ENCODE measurements at places on chromosomes 3 and 15.
A peak's percentile ranks its signal among the peaks of the same experiment; 100 is the strongest.

- DNase-seq = no peak
Measured at GRCh38 chr3:181486141-181486885, 225.4 kb upstream of the SOX2 start.

- no peak for DNase-seq
Measured at GRCh38 chr3:72185549-72186399, 400.8 kb upstream of the PROK2 start.

DNA sequence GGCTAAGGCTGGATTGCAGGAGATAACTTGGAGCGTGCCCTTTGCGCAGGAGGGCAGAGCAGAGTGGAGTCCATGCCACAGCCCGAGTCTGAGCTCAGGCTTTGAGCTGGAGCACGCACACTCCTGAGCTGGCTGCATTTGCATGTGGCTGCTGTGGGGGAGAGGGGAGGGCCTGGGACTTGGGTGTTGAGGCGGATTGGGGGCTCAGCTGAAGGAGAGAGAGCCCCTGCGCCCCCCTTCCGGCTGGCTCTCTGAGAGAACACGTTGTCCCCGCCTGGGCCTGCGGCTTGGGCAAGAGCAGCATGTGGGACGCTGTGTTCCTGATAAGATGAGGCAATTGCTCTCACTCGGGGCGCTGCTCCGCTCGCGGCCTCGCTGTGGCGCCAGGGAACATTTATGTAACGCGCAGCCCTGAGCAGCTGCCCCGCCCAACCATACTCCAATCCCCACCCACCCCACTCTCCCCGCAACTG, 39.1 kb downstream of the KLF13 start:
- DNase-seq = peak; percentile 50

DNA sequence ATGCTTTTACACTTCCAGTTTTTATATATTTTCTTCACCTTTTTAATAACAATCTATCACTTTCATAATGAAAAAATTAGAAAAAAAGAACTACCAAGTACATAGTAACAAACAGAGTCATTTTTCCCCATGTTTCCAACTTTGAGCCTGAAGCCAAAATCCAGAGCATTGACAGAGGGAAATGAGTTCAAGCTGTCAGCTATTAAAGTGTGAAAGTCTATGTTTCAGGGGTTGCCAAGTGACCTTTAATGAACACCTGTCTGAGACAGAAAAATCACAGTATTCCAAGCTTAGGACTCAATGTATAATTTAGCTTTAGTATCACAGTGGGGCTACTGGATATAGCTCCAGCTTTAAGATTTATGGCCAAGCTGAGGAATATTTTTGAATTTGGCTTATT, 128.3 kb upstream of the GADL1 start:
- no peak for DNase-seq

GRCh38 chr3:185939721-185940120, 1.9 kb upstream of the TRA2B start:
- no peak for DNase-seq

DNA sequence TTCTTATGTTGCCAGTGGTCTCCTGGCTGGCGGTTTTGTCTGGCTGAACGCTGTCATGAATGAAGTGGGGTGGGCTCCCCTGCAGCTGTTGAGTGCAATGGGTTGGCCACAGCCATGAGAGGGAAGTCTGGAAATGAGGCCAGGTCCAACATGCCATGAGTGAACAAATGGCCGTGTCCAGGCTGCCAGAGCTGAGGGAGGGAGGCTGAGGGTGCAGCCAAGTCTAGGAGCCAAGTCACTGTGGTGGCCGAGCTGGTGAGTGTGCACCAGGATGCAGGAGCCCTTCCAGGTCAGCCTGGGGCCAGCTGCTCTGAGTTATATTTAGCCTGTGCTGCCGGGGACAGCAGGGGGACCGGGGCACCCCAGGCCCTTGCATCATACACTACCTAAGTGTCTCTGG, 24.7 kb upstream of the PRR23E start:
- DNase-seq = no peak

DNA sequence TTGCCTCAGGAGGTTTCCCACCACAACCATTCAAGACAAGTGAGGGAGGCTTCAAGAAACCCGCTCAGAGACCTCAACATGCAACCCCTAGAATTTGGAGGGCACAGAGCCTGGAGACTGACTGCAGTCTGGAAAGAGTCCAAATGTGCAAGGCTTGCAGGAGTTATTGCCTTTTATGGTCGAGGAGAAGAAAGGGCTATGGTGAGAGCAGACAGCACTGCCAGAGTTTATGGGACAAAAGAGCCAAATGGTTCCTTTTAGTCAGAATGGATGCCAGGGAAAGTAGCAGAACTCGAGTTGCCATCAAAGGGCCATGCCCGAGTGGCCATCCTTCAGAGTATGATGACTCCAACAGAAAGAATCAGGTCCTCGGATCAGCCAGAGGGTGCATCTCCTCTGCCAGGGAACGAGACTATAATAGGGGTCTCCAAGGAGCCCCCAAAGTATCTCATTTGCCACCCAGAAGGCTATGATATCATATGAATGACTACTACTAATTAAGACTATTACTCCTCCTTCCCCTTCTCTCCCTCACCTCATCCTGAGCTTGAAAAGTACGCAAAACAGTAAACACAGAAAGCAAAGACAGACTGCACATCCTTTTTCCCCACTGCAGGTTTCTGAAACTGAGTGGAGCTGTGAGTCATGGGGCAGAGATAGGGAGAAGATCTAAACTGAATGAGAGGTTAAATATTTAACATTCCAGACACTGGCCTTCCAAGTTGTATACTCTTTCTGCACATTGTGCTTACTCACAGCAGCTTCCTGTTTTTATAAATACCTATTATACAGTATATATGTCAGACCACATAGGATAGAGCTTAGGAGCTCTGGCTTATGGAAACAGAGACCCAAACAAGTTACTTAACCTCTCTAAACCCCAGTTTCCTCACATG, 33.9 kb upstream of the TMCO5A start:
- no peak for DNase-seq

DNA sequence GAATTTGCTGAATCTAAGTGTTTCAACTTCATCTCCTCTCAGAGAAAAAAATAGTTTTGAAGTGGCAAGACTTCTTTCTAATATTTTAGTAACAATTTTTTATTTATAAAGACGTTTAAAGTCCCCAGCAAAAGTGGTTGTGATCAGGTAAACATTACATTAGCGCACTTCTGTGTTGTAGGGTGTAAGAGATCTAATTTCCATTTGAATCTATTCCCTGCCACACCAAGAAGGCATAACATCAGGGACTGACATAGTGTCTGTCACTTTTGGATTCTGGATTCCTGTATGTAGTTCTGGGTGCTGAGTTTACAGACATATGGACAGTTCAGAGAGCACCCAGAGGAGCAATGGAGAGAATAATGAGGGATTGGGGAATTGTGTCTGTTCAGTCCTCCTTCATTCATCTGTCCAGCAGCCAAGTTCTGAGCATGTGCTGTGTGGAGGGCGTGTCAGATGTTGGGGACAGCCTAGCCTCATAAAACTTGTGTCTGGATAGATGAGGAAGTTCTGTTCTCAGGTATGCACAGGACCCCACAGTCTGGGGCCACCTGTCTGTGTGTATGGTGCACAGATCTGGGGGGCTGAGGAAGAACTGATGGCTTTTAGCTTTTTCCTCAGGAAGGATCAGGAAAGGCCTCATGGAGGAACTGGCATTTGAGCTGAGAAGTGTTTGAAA, 65.6 kb downstream of the MAP2K5 start:
- DNase-seq = no peak

DNA sequence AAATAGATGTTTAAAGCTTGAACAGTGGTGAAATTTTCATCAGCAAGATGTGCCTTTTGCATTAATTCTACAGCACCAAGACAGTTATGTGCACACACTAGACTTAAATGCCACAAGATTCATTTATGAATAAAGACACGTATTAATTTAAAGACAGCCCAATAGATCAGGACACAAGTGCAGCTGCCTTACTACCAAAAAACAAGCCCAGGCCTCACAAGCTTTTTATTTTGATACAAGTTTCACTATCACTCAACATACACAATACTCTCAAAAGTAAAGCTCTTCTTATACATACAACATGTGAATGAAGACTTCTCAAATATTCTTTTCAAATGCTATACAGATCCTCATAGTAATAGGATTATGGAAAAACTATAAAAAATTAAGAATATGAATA, 2.4 kb downstream of the ACAP2 start:
- no peak for DNase-seq

DNA sequence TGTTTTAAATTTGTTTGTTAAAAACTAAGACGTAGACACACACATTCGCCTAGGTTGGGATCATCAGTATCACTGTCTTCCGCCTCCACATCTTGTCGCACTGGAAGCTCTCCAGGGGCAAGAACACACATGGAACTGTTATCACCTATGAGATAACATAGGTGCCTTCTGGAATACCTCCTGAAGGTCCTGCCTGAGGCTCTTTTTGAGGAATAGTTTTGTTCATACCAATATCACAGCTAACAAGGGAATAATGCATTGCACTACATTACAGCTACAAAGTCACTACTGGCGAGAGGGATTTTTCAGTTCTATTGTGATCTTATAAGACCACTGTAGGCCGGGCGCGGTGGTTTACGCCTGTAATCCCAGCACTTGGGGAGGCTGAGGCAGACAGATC, 29.9 kb downstream of the ZWILCH start:
- DNase-seq = no peak

- no peak for DNase-seq
Measured at GRCh38 chr3:190645932-190646460, 132.1 kb downstream of the IL1RAP start.

- DNase-seq = no peak
Measured at GRCh38 chr15:97504031-97504792, 456.3 kb upstream of the ARRDC4 start.

- no peak for DNase-seq
Measured at GRCh38 chr3:183959214-183959613, 58.5 kb downstream of the ABCC5 start.

DNA sequence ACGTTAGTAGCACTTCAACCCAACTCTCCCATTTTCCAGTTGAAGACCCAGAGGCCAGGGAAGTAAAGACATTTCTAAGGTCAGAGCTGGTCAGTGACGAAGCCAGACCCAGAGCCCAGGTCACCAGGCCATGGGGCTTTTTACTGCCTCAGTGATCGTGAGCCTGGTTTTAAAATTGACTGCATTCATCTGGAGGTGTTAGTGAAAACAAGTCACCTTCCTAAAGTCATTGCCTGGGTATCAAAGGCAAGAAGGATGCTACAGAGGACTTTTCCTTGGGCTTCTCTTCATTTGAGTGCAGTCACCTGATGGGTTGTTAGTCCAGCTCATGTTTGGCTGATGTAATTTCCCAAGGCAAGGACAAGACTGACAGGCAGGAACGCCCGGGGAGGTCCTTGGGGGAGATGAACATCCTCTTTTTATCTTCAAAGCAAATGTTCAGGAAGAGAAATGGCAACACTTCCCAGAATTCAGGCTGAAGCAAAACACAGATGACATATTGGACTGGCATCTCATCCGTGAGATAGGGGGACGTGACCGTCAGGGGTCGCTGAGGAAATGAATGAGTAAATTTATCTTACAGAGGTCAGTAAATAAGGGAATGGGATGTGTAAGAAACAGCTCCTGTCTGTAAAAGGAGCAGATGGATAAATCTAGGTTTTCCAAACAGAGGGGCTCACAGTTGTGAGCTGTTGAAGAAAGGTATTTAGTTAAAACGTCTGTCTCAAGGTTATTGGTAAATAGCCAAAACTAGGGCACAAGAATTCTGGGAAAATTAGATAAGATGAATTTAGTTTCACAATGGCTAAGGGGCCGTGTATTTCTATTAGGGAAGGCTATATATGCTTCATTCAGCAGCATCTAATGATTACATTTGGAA, 201.2 kb downstream of the OPA1 start:
- DNase-seq = no peak

GRCh38 chr3:66971245-66971644, 26.9 kb upstream of the KBTBD8 start:
- no peak for DNase-seq

GRCh38 chr3:122353893-122354401, 28.9 kb downstream of the CSTA start:
- DNase-seq = no peak

DNA sequence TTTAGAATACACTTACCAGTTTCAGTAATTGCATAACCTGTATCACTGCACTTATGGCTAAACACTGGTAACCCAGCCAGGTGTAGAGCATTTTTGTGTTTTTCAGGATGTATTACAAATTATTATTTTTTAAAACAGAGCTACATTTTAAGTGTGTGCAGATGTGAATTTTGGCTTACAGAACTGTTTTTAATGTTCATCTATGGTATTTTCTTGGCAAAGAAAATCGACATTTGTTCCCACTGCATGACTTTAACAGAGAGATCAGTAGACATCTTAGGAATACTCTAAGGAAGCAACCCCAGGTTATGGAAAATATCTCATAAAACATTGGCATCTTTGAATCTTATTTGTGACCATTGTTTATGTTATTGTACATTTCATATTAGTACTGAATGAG, 73.3 kb downstream of the ATP13A4 start:
- DNase-seq = no peak

DNA sequence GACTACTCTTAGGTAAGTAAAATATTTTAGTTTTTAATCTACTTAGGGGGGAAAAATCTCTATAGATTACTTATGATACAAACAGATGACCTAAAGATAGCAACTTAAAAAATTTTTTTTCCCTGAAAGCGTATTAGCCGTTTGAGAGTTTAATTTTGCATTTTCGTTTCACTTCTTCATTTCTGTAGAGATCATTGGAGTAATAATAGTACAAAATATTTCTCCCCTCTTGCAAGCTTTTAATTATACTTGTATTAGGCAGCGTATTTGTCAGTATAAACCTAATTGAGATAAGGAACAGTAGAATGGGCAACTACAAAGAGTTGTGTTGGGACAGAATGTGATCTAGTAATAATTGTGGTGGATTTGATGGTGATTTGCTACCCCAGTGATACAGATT, 10.3 kb downstream of the SKIL start:
- no peak for DNase-seq

- no peak for DNase-seq
Measured at GRCh38 chr3:185313693-185314246, 49.2 kb upstream of the MAP3K13 start.

GRCh38 chr3:27209617-27210264, 159.4 kb downstream of the NEK10 start:
- no peak for DNase-seq

DNA sequence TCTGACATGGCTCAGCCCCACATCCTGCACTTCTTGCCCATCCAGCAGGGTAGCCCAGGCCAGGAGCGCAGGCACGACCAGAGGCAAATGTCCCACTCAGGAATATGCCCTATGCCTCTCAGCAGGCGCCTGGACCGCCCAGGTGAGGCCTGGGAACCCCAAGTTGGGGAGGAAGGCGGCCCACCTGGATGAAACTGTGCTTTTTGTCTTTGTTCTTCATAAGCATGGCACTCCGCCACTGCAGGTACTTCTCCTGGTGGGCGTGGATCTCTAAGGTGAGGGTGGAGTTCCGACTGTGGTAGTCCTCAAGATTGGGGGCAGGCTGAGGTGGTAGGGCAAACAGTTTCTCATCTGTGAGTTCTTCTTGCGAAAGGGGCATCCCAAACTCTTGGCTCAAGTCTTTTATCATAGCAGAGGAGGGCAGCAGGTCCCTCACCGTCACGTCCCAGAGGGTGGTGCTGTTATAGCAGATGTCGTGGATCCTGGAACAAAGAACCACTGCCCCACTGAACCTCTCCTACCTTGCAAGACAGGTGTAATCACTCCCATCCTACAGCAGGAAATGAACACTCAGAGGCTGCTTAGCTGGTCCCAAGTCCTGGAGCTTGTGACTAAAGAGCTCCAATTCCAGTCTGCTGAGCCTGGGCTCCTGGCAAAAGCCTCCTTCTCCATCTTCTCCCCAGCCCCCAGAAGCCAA, 53.2 kb downstream of the ACAD9 start:
- no peak for DNase-seq

- no peak for DNase-seq
Measured at GRCh38 chr3:46954178-46954577, 22.4 kb downstream of the CCDC12 start.

- no peak for DNase-seq
Measured at GRCh38 chr3:49498239-49498638, 28.2 kb downstream of the DAG1 start.
